ENCODE measurements at places on chromosomes 13 and 19.

- DNase-seq: no peak
Observed at GRCh38 chr19:48661711-48662090, 11.1 kb downstream of the NTN5 start.

GRCh38 chr13:23919006-23919405 lies 21.7 kb upstream of the C1QTNF9B start:
- no peak for DNase-seq

GRCh38 chr13:112889351-112890290 lies 79.4 kb upstream of the MCF2L start:
- DNase-seq: no peak

GRCh38 chr19:39424934-39425333 lies 10.8 kb downstream of the RPS16 start:
- no peak for DNase-seq

DNA sequence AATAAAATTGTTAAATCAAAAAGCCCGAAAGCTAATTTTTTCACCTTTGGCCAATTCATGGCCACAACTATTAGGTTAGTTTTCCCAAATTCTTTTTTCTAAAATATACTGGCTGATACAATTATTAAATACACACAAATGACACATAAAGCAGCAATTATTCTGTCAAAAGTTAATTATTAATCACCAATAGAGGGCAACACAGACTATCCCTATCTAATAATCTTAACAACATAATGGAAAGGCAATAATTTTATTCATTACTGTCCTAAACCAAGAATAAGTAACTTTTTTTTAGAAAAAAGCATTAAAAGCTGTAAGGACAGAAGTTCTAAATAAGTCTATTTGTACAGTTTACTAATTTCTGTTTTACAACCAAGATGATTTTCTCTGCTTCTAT lies 51.7 kb downstream of the KATNAL1 start:
- DNase-seq: no peak

DNA sequence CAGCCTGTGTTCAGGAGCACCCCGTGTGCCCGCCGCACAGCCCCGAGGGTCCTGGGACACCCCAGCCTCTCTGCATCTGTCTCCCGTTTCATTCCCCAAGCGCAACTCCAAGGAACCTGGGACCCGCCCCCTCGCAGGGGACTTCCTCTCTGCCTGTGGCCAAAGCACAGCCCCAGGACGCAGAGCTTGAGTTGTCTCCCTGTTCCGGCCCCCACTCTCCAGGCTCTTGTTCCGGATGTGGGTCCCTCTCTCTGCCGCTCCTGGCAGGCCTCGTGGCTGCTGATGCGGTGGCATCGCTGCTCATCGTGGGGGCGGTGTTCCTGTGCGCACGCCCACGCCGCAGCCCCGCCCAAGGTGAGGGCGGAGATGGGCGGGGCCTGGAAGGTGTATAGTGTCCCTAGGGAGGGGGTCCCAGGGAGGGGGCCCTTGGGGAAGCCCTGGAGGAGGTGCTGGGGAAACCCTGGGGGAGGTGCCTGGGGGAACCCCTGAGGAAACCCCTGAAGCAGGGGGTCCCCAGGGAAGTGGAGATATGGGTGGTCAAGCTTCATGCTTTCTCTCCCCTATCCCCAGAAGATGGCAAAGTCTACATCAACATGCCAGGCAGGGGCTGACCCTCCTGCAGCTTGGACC lies 1.3 kb downstream of the HCST start:
- DNase-seq: peak; percentile 85

GRCh38 chr19:40601134-40601974 lies at the start of gene LTBP4:
LTBP4 (plus strand) TSS chr19:40601369; CDS start chr19:40601388, 19 bp downstream.
- no peak for DNase-seq

GRCh38 chr19:29715701-29716581 lies 880 bp upstream of the C19orf12 start:
- DNase-seq: no peak

DNA sequence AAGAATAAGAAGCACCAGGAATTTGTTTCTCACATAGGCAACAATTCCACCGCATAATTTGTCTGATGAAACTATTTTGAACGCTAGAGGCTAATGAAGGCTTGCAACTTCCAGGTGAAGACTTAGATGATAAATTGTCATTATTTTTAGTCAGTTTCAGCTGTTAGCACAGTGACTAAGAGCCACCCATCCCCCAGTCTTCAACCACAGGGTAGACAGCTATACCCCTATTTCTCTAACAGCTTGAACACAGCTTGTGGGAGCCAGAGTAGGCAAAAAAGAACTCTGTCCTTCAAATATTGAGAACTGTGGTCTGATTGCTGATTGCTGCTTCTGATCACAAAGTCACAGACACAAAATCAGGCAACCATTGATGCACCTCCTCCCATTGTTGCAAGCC lies 1124.8 kb upstream of the PRR20A start:
- no peak for DNase-seq

GRCh38 chr13:43200736-43201135 lies 177.3 kb downstream of the DNAJC15 start:
- DNase-seq: no peak

DNA sequence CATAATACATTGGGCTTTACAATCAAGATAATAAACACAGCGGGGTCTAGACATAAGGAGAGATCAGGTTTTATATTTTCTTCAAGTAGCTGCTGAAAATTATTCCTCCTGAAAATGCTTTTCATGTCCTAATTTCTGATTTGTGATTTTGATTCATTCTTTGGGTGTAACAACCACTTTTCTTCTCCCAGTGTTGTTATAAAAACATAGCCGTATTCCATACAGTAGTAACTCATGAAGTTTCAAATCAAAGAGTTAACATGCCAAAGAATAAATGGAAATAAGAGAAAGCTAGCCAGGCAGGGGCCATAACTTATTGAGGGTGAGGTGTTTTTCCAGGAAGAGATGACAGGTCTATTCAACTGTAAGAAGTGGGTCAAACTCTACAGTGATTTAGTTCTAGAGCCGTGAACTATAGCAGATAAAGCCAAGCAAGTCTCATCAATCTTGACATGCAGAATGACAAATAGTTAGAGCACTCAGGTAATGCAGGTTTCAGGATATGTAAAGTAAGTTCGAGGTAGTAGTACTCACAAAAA lies 934.4 kb upstream of the SLITRK1 start:
- no peak for DNase-seq

GRCh38 chr19:50897191-50897607 lies 14.0 kb downstream of the KLK4 start:
- DNase-seq: no peak

GRCh38 chr19:14006766-14007562 lies 844 bp upstream of the RFX1 start:
- DNase-seq: no peak

DNA sequence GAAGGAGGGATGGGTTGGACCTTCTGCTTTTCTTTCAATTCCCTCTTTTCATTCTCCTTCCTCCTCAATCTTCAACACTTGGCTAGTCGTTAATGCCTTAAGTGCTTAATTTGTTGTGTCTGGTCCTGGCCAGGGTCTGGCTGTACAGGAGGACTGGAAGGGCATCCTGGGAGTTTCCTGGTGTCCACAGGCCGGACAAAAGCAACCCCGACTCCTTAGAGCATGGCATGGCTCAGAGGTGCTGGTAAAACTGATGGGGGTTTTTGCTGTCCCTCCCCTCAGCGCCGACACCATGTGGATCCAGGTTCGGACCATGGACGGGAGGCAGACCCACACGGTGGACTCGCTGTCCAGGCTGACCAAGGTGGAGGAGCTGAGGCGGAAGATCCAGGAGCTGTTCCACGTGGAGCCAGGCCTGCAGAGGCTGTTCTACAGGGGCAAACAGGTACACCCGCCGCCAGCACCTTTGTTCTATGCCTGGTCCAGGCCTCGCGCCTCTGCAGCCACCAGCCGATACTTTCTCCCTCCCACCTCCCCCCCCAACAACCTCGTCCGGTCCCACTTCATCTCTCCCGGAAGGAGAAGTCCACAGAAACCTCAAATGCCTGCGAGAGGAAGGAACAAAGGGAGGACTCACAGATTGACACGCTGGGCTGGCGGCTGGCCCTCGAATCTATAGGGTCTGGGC lies 1.4 kb downstream of the UHRF1 start:
- DNase-seq: no peak

GRCh38 chr19:2337329-2337707 lies 8.8 kb downstream of the SPPL2B start:
- DNase-seq: no peak

- no peak for DNase-seq
Observed at GRCh38 chr13:38103851-38104250, 234.3 kb upstream of the TRPC4 start.

DNA sequence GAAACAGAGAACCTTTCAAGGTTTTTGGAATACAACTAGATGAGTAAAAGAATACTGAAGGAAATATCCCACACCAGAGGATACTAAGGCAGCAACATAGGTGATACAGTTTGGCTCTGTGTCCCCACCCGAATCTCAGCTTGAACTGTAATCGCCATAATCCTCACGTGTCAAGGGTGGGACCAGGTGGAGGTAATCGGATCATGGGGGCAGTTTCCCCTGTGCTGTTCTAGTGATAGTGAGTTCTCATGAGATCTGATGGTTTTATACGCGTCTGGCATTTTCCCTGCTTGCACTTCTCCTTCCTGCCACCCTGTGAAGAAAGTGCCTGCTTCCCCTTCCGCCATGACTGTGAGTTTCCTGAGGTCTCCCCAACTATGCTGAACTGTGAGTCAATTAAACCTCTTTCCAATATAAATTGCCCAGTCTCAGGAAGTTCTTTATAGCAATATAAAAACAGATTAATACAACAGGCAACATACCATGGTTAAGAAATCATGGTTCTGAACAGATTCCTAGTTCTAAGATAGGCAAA lies 97.0 kb downstream of the ABCC4 start:
- no peak for DNase-seq

DNA sequence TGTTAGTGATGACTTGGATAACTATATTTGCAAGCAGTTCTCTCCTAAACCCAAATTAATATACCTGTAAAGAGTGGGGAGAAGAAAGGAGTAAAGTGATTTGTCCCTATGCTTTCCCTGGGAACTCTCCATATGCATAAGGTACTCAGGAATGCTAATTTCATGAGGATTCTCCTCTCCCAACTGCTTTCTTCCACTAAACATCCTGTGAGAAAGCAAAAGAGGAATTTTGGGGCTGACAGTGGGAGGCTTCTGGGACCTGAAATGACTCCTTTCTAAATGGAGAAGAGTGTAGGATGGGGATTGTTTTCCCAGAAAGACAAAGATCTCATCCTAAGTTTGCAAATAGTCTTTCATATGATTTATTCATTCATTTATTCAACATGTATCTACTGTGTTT lies 250.5 kb downstream of the TDRD3 start:
- DNase-seq: no peak

GRCh38 chr13:25335856-25336255 lies 34.4 kb downstream of the NUP58 start:
- DNase-seq: no peak

DNA sequence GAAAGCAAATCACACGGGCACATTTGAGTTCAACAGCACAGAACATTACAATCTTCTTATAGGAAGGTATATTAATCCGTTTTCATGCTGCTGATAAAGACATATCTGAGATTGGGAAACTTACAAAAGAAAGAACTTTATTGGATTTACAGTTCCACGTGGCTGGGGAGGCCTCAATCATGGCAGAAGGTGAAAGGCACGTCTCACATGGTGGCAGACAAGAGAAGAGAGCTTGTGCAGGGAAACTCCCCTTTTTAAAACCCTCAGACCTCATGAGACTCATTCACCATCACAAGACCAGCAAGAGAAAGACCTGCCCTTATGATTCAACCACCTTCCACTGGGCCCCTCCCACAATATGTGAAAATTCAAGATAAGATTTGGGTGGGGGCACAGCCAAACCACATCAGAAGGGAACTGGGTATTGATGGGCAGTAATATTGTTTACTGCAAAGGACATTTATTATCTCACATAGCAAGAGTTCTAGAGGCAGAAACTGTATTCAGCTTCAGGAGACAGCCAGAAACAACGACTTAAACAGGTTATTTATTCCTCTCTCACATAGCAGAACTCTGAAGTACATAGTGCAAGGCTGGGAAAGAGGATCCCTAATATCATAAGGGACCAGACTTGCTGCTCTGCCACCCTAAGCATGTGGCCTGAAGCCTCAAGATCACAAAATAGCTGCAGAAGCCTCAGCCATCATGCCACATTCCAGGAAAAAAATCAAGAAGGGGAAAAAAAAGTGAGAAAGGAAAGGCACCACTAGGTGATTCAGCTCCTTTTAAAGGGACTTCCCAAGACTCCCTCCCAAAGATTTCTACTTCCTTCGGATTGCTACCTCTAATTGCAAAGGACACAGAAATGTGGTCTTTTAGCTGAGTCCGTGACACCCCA lies 23.1 kb downstream of the FXYD5 start:
- no peak for DNase-seq

DNA sequence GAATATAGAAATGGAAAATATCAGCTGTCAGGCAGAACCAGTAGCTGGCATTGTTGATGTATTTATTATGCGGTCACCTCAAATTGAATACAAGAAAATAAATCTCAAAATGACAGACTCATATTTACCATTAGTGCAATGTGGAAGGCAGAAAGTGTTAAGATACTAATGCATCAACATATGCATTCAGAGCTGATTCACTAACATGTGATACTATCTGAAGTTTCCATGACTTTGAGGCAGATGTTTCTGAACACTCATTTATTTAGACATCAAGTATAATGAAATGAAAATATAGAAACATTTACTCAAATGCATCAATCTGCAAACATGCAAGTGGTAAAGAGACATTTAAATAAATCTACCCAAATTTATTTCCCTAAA lies 474.2 kb upstream of the SLC10A2 start:
- DNase-seq: no peak

DNA sequence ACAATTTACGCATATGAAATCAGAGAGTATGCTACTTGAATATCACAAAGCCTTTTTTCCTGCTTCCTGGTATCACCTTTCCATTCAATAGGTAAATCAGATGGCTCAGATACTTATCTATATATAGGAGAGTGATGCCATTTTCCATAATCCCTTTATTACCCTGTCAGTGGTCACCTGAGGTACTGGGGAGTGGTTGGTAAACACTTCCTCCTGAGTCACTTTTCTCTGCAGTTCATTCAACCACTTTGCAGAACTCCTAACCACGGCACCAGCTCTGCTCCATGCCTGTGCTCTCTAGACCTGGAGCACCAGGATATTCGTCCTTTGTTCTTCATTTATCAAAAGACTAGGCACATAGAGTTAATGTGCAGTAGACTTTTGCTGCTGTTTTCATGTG lies 748.5 kb upstream of the KLHL1 start:
- no peak for DNase-seq

Measured in effector memory CD4-positive, alpha-beta T cell (primary cell).